ENCODE measurements at places on chromosomes 13 and 19.

DNA sequence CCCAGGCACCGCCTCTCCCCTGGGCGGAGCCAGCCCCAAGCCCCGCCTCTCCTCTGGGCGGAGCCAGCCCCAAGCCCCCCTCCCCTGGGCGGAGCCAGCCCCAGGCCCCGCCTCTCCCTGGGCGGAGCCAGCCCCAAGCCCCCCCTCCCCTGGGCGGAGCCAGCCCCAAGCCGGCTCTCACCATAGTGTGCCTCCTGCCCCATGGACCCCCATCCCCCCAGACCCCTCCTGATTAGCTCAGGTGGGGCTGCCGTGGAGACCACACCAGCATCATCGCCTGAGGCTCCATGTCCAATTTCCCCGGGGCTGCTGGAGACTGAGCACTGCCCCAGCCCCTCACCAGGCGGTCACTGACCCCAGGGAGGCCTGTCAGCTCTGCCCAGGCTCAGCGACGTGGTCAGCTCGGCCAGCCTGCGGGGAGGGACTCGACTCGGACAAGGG, 4.2 kb upstream of the MADCAM1 start:
- no peak for DNase-seq

DNA sequence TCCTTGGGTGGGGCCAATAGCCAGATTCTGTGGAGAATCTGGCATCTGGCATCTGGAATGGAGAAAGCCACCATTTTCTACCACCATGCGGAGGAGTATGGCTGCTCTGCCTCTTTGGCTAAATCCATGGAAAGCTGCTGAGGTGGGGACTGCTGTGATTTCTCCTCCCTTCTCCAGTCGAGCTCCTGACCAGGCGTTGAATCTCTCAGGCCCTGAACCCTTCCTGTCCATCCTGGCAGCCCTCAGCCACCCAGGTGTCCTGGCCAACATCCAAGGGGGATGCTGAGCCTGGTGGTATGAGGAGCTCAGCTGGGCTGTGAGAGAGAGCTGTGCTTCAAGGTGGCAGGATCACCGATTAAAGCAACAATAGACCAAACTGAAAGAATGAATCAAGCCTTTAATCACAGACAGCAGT, 17.4 kb upstream of the SIGLEC6 start:
- no peak for DNase-seq

- DNase-seq: no peak
Measured at GRCh38 chr13:103788061-103788652, 721.9 kb upstream of the SLC10A2 start.

- DNase-seq: no peak
Measured at GRCh38 chr19:13794398-13794756, 866 bp upstream of the ZSWIM4 start.

DNA sequence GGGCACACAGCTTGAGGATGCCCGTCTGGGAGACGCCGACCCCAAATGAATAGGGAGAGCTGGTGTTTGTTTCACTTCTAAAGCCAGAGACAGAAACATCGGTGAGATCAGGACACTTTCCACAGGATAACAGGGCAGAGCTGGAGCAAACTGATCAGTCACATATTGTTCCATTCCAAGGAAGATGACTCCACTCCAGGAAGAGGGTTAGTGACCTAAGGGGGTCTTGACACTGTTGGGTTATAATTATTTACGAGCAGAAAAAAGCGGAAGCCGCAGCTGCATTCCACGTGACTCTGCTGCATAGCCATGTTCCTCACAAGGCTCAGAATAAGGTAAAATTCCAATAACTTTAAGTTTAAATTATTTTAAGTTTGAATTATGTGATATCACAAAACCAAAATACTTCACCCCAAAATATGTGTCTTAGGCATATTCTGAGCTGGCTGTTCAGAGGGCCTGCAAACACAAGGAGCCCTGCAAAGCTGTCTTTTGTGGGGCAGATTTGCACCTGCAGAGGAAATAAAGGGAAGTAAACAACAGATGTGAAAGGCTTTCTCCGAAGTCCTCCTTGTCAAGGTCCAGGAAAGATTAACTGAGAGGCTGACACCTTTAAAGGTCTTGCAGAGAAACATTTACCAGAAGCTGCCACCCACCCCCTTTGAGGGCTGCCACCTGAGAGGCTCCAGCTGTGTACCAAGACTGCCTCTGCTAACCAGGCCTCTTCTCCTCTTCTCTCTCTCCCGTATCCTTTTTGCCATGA, 819.2 kb downstream of the UQCRFS1 start:
- no peak for DNase-seq

DNA sequence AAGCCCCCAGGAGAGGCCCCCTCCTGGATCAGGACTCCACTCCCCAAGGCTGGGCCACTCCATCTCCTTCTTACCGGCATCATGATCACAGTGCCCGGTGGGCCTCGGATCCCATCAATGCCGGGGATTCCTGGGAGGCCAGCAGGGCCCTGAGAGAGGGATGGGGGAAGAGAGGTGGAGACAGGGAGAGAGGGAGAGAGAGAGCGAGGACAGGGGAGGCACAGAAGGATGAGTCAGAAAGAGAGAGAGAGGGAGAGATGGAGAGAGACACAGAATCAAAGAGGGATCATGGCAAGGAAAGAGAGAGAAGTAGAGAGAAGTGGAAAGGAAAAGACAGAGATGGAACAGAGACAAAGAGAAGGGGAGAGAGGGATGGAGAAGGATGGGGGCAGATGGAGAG, 13.8 kb downstream of the COL5A3 start:
- no peak for DNase-seq

DNA sequence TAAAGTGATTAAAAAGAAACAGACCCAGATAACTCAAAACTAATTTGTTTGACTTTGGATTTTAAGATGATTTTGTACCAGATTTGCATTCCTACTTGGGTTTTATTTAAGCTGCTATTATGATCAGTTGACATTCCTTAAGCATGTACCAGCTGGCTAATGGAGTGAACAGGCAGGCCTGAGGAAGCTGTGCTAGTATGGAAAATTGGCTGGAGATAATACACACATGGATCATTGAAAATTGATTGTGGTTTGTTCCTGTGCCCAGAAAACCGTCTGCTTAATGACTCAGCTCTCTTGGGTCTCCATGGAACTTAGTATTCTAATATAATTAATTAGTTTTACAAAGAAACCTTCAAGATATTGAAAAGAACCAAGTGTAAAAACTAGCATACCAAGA, 22.6 kb downstream of the POLR1D start:
- DNase-seq: no peak

GRCh38 chr13:110985541-110985940, 70.7 kb upstream of the ANKRD10 start:
- no peak for DNase-seq

DNA sequence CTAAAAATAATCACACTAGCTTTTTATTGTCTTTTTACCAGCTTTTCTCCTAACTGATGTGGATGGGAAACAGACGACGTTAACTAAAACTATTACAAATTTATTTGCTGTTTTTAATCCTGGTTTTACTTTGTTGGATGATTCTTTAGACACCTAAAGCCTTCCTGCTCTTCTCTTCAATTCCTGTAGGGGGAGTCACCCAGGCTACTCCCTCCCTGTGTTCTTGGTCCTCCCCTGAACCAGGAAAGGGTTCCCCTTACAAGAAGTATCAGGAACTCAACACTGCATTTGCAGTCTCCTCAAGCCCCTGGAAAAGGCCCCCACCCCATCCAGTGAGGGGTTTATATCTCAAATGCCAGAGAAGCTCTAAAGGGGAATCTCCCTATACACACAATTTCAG, 206.1 kb downstream of the SUCLA2 start:
- no peak for DNase-seq

- DNase-seq: no peak
Measured at GRCh38 chr13:53343361-53343744, 314.7 kb downstream of the OLFM4 start.

DNA sequence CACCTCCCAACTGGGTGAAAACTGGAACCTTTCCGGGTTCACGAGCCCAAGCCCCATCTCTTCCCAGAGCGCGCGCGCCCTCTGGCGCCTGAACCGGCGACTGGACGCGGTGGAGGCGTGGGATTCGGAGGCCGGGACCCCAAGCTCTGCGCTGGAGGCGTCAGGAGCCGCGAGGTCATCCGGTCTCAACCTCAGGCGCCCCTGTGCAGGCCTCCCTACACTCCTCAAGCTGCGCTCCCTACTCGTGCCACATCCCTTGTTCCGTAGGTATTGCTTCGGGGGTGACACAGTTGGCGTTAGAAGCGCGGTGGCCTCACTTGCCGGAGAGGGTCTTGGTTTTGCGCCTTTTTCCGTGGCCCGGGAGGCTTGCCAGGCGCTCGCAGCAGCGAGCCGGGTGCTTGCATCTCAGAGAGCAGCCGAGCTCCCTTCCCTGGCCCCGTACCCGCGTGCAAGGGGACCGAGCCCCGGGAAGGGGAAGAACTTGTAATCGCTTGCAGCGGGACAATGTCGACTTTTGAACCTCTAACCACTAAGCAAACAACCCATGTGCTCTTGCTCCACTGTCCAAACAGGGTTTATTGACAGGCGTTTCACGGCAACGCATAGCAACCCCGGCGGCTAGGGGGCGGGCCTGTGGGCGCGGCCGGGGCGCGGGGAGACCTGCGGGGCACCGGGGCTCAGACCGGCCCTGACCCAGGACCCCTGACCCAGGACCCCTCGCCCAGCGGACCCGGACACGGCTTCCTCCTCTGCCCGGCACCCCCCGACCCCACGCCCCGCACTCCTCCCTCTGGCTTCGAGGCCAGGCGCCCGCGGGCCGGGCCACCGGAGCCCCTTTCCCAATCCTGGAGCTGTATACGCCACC, 8.5 kb downstream of the CDX2 start:
- DNase-seq: peak; percentile 61

- DNase-seq: peak; percentile 88
Measured at GRCh38 chr19:36528194-36528920, at the start of gene ZNF260. Gene ZNF260, minus strand, starts transcription at chr19:36528271. Its CDS starts 13,033 bp downstream, at chr19:36515238.

DNA sequence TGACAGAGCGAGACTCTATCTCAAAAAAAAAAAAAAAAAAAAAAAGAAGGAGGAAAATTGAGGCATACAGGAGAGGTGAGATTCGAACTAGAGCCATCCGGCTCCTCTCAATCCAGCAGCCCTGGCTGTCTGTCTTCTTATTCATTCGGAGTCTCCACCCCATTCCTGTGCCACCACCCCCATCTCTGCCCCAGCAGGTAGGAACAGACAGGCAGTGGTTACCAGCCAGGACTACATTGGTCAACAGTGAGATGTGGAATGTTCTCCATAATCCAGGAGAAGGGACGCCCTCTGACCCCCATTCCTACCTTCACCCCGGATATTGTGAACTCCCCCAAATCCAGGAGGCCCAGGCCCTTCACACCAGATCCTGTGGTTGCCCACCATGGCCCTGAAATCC, 6.6 kb upstream of the S1PR2 start:
- no peak for DNase-seq

- DNase-seq: no peak
Measured at GRCh38 chr13:75175575-75175974, 306.4 kb downstream of the TBC1D4 start.

- no peak for DNase-seq
Measured at GRCh38 chr13:91146601-91147000, 200.9 kb upstream of the MIR17HG start.

GRCh38 chr13:84393981-84394625, 511.8 kb upstream of the SLITRK1 start:
- no peak for DNase-seq

DNA sequence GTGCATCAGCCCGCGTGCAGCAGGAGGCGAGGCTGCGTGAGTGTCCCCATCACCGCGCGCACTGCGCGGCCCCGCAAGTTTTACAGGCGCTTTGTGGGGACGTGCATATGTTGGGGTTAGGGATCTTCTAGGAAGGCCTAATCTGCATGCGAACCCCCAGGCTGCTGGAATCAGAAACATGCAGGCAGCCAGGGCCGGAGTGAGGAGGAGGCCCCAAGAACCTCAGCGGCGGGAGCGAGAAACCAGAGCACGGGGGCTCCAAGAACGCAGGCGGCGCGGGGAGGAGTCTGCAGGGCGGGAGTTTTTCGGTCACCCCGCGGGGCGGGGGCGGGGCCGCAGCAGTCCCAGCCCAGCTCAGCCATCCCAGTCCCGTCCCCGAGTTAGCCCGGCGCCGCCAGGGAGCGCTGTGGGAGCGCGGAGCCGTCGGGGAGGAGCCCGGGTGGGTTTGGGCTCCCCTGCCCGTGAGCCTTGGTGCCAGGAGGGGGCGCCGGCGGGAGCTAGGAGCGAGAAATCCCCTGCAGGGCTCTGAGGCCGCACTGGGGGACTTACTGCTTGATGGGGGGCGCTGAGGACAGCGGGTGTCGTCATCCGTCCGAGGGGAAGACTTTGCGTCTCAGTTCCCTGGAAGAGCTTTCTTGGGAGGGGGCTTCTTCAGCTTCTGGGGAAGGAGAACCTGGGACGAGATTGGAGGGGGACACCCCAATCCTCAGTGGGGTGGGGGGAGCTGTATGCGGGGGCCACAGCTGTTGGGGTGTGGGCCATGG, 933 bp upstream of the NRTN start:
- peak; percentile 99 for DNase-seq

DNA sequence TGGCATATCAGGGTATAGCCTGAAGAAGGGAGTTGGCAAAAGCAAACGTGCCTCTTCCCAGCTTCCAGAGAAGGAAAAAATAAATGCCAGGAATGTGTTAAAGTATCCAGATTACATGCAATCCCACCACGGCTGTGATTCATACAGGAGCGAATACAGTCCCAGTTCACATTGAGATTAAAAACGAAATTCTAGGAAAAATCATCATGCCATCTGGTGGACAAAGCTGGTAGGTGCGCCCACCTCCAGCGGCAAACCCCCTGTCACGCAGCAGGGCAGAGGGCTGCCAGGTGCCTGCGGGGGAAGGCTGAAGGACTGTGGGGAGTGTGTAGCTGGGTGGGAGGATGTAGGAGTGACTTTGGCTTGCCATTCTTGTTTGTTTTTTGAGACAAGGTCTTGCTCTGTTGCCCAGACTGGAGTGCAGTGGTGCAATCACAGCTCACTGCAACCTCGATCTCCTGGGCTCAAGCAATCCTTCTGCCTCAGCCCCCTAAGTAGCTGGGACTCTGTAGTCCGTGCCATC, 6.4 kb upstream of the DMWD start:
- DNase-seq: peak; percentile 71

DNA sequence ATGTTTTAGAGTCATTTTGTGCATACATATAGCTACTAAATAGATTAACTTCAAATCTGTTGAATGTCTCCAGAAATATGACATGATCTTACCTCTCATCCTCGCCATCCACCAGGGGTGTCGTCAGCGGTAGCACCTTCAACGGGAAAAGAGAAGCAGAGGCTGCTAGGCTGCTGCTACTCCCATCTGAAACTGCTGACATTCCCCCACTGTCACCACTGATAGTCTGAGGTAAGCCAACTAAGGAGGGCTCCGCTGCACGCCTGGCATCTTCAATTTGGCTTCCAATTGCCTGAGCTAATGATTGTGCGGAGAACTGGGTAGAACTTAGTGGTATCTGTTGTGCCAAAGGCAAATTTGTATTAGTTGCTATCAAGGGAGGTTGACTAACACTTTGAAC, 3.1 kb downstream of the TSC22D1 start:
- no peak for DNase-seq

DNA sequence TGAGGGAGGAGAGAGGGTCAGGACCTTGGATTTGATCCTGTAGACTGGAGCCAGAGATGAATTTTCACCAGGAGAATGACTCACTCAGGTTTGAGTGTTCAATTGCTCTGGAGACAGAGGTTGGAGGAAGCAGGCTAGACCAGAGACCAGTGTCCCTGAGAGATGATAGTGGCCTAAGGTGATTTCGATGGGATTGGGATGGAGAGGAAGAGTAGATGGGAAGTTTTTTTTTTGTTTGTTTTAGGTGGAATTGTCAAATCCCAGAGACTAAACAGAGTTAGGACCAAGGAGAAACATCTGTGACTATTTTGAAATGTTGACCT, 2.3 kb downstream of the CEBPG start:
- DNase-seq: no peak
